Stimulated activated CD4-positive, alpha-beta T cell treated with anti-CD3 and anti-CD28 coated beads, Interleukin-12 subunit alpha, Interleukin-12 subunit beta, amount 100 ng/mL, for 48 hours (primary cell): ENCODE measurements at places on chromosomes 4 and X.

DNA sequence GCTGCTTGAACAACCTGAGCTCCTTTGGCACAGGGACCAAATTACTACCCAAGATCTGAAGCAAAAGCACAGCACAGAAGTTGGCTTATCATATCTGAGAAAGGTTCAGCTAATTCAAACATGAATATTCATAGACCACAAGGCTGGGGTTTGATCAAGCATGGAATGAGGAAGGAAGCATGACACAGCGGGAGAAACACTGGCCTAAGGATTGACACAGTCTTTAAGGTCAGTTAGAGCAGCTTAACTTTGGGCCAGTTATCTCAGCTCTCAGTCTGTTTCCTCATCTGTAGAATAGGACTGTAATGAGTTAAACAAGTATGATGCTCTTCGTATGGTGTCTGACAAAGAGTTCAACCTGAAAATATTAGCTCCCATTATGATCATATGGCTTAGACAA lies 88.5 kb upstream of the CBR4 start:
- no peak for DNase-seq

GRCh38 chr4:850323-850945 lies 24.5 kb upstream of the CPLX1 start:
- DNase-seq, result no peak

- DNase-seq, result no peak
Observed at GRCh38 chr4:37132975-37133360, 111.6 kb upstream of the NWD2 start.

GRCh38 chr4:41133454-41134018 lies 80.8 kb downstream of the APBB2 start:
- no peak for DNase-seq

DNA sequence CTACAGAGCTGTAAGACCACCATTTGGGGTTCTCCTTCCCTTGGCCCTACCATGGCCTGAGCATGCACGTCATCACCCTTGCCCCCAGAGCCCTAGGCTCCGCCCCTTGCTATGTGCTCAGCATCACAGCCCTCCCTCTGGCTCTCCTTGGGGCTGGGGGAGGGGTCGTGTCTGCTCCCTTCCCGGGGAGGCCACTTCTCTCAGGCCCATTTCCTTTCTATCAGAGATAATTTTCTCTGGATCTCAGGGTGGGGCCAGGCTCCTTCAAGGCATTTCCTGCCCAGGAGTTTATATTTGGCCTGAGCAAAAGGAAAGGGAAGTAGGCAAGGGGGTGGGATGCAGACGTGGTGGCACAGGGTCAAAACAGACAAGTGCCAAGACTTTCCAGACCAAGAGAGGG lies 55.9 kb downstream of the STARD8 start:
- DNase-seq, result no peak

DNA sequence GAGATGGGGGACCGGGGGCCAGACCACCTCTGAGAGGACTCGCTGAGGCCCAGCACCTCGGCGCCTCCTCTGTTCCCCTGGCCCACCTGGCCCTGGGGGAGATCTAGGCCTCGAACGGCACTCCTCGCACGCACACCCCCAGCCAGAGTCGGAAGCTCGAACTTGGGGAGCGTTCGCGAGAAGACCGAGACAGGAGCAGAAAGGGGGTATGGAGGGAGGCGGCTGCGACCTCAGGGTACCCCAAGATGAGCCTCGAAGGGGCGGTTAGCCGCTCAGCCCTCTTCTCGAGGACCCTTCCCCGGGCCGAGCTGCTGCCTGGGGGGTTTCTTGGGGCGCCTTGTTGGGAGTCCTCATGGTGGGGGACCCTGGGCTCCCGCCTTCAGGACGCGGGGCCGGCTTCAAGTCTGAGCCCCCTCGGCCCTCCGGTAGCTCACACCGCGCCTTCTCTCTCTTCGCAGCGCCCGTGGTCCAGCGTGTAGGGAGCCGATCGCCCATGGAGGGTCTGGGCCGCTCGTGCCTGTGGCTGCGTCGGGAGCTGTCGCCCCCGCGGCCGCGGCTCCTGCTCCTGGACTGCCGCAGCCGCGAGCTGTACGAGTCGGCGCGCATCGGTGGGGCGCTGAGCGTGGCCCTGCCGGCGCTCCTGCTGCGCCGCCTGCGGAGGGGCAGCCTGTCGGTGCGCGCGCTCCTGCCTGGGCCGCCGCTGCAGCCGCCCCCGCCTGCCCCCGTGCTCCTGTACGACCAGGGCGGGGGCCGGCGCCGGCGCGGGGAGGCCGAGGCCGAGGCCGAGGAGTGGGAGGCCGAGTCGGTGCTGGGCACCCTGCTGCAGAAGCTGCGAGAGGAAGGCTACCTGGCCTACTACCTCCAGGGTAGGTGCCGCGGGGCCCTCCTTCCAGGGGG lies 706 bp downstream of the DUSP9 start:
- DNase-seq, result no peak
